ENCODE measurements at places on chromosomes 6 and 20.

DNA sequence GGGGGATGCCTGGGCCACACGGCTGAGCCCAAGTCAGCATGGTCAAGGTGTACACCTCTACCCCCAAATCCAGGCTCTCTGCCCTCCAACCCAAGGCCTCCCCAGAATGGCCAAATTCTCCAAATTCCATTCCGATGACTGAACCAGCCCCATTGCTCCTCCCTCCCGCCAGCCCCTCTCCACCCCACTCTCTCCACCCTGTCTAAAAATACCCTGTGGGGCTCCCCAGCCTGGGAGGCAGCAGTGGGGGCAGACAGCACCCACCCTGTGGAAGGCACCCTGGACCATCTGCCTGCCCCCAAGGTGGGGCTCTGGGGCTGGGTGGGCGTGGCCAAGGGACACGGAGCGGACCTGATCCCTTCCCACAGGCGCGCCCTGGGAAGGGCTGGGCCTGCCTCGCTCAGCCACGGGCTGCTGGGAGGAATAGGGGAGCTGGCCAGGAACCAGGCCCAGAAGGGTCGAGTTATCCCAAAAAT is 11.4 kb downstream of the TEAD3 start:
- no peak for DNase-seq

DNA sequence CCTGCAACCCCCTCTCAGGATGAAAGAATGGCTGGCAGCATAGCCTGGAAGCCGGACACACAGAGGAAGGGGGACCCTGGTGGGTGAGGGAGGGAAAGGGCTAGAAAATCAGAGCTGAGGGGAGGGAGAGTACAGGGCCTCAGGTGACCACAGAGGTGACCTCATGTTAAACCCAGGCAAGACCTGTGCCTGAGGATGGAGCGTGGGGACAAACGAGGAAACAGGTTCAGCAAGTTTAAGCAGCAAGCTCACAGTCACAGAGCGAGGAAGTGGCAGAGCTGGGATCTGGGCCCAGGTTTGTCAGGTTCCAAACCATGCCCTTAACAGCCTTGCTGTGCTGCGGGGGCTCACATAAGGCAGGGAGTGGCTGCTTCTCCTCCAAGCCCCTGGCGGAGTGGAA is 4.0 kb upstream of the BPI start:
- peak; percentile 0 for DNase-seq

DNA sequence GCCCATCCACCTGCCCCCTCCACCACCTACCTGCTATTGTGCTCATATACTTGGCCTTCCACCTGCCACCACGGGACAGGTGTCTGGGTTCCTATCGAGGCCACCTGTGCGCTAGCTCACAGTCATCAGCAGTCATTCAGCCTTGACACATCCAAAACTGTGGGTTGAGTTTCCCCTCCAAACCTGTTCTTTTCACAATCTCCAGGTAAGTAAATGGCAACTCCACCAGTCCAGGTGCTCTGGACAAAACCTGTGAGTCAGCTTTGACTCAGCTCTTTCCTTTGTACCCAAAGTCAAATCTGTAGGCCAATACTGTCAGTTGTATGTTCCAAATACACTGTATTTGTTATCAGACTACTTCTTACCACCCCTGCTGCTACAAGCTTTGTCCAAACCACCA is 52.6 kb downstream of the SPTLC3 start:
- no peak for DNase-seq

DNA sequence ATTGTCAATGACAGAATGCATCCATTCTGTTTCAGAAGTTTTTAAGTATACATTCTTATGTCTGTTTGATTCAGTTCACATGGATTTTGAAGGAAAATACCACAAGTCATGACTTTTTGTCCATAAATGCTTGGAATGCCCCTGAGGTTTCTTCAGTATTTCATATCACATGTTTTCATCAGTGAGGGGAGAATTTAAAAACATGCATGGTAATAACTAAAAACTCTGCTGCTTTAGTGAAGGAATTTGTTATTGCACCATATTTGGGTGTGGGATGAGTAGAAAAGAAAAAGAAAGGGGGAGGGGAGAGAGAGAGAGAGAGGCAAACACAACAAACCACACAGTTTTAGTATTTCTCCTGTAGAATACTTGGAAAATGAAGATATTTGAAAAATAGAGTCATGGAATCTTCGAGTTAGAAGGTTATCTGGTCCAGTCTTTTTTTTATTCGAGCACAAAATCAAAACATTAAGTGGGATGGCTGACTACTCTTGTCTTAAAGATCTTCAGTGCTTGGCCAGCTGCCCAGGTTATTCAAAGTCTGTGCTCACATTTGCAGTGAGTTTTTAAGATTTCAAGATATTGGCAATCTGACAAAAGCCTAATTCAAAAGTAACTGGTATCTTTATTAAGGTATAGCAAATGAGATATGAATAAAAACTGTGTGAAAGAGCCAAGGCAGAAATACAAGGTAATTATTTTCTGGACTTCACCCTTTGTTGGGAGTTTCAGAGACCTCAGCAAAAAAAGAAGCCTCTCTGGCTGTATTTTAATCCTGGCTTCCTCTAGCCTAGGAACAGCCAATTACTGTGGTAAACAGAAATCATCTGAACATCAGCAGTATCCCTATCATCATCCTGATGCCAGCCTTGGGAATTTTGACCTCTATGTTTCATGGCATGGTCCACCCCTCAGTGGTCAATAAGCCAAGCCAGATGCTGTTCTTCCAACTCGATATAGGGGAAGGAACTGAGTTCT is 687.9 kb upstream of the CITED2 start:
- DNase-seq, result no peak

DNA sequence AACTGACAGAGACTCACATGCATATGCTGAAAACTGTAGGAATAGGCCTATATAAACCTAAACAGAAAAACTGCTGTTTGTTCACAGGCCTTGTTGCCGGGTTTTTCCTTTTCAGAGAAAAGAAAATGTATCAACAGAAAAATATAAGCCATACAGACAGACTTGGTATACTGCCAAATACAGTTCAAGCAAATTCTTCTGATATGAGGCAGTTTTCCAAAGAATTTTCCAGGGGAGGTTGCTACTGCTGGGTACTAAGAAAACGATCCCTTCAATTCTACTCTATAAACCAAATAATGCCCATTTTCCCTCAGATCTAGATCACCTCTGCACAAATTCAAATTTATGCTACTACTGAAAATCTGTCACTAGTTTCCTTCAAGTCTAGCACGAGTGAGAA is 59.4 kb downstream of the ME1 start:
- DNase-seq, result no peak

DNA sequence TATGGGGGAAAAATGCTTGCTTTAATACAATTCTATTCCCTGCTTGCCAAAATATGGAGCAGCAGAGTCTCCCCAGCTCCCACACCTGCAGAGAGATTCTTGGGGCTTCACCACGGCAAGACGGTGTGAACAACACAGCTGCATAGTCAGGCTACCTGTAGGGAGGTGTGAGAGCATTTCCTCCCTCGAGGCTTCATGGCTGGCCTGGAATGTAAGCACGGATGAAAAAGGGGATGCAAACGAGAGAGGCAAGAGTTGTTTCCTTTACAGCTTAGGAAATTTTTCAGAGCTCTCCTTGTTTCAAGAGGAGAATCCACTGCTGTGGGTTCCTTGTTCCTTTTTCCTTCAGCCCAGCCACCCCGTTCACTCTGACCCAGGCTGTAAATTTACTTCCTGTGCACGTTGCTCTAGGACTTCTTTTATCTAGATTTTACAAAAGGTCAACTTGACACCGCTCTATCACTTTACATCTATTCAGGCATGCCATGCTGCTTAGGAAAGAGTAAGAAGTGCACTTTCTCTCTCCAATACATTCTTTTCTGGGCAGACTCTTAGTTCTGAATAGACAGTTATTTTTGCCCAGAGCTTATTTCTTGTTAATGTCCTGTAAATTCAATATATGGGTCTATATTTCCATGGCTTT is 197.1 kb downstream of the KHDC1L start:
- no peak for DNase-seq

DNA sequence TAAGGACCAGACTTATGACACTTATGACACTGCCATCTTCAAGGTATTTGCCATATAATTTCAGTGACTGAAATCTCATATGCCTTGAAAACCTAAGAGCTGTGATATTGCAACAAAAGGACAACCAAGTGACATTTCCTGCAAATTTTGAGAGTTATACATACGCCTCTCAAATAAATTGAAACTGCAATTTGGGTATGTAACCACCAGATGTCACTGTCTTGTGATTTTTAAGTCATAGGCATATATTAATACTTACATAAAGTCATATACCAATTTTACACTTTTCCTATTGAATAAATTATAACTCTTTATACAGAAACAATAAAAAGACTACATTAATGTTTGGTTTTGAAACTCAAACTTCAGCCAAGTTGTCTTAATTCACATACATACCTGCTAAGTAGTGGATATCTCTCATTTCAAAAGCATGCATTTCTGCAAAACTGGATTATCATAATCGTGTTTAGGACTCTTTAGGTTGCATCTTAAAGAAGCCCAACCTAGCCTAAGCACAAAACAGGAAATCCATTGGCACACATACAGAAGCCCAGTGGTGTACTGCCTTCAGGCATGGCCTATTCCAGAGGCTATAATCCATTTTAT is 180.2 kb downstream of the PACRG start:
- peak; percentile 1 for DNase-seq

- DNase-seq, result no peak
These were observed 9.1 kb downstream of the FILIP1 start for GRCh38 chr6:75484535-75484934.

GRCh38 chr6:35341557-35341956 is 801 bp upstream of the PPARD start:
- no peak for DNase-seq

GRCh38 chr6:5695260-5696245 is 311.2 kb downstream of the NRN1 start:
- no peak for DNase-seq

DNA sequence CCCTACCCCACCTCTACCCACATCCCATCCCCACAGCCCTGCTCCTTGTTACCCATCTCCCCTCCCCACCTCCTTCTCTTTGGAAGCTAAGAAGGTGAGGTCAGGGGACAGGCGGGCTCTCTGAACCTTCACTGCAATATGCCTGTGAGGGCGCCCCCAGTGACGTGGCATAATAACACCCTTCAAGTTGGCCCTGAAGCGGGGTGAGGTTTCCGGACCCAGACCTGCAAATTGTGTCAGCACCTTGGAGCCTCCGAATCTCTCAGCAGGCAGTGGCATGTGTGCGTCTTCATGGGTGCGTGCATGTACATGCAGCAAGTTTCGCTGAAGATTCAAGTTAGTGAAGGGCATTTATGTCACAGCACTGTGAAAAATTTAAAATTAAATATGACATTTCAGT is 114.6 kb downstream of the SOBP start:
- no peak for DNase-seq

- no peak for DNase-seq
These were observed 195.3 kb upstream of the SULF2 start for GRCh38 chr20:47980336-47981177.

DNA sequence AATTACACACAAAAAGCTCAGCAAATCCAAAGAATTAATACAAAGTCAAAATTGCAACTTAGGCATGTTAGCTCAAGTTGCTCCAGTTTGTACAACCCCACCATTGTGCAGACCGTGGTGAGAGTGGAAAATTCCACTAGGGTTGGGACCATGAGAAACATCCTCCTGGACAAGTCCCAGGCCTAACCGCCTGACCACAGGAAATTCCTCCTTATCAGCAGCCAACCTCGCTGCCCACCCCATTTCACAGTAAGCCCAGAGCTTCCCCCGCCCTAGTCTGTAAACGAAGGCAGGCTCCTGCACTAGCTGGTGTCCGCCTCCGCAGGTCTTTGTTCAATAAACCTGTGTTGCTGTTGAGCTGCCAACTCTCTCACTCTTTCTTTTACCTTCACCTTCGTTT is 1023.3 kb downstream of the EYS start:
- DNase-seq, result no peak

GRCh38 chr20:32664012-32664677 is 9.6 kb downstream of the C20orf203 start:
- no peak for DNase-seq

GRCh38 chr6:34437644-34437970 is 11.7 kb upstream of the RPS10 start:
- no peak for DNase-seq

DNA sequence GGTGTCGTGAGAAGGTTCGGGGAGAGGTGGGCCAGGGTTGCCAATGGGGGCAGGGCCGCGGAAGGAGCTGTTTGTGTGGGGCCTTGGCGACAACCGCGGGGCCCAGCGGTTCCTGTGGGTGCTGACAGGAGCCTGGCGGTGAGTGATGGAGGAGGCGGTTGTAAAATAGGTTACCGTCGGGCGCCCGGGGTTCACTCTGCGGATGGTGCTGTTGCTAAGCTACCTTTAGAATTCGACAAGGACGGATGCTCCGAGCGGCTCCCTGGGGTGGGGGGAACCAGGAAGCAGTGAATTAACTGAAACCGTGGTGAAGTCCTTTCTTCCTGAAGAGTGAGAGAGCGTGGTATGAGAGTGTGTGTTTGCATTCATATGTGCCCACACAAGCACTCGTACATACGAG is 61.7 kb downstream of the CDH22 start:
- no peak for DNase-seq

DNA sequence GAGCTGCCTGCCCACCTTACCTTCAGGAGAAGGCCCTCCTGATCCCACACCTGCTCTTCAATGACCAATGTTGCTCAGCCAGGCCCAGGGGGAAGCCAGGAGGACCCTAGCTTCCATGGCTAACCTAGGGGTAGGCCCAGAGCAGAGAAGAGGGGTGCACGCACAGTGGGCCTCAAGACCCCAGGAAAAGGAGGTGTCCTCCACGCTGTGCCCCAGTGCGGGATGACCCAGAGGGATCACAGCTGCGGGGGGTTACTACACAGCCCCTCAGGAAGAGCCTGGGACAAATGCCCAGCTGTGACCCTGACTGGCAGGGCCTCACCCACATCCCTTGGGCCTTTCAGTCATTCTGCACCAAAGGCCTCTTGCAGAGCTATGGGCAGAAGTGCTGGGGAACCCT is 31.6 kb upstream of the APMAP start:
- no peak for DNase-seq

DNA sequence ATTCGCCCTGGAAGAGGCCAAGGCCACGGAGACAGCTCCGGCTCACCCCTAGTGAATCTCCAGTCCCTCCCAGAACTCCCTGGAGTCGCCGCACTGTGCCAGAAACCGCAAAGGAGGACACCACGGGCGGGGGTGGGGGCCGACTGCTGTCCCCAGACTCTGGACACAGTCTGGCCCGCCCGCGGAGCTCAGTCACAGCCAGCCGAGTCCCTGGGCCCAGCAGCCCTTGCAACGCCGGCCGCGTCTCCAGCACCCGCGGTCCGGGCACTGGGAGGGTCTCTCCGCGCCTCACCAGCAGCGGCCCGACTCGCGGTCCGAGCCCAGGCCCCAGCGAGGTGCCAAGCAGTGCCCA is 518 bp downstream of the PEX6 start:
- DNase-seq, result no peak

GRCh38 chr6:104537180-104537579 is 322.5 kb downstream of the HACE1 start:
- no peak for DNase-seq

Measured in NCI-H2029 treated with DMSO at 0.1 percent for 48 hours (cell line).